ENCODE measurements at places on chromosomes 1 and 21.

DNA sequence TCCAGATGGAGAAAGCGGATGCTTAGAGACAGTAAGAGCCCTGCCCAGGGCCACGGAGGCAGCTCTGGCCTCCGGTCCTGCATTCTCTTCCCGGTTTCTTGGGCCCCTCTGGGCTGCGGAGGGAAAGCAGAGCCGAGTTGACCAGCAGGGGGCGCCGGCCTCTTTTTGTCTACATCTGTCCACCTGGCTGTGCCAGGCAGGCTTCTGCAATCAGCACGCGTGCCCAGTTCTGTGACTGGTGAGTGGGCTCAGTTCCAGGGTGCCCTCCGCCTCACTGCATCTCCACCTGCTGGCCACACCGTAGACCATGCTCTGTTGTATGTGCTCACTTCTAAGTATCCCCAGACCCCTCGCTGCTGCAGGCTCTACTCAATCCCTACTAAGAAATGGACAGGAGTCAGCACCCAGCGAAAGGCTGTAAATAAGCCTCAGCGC, 6.7 kb upstream of the HUNK start:
- peak; percentile 59 for DNase-seq

DNA sequence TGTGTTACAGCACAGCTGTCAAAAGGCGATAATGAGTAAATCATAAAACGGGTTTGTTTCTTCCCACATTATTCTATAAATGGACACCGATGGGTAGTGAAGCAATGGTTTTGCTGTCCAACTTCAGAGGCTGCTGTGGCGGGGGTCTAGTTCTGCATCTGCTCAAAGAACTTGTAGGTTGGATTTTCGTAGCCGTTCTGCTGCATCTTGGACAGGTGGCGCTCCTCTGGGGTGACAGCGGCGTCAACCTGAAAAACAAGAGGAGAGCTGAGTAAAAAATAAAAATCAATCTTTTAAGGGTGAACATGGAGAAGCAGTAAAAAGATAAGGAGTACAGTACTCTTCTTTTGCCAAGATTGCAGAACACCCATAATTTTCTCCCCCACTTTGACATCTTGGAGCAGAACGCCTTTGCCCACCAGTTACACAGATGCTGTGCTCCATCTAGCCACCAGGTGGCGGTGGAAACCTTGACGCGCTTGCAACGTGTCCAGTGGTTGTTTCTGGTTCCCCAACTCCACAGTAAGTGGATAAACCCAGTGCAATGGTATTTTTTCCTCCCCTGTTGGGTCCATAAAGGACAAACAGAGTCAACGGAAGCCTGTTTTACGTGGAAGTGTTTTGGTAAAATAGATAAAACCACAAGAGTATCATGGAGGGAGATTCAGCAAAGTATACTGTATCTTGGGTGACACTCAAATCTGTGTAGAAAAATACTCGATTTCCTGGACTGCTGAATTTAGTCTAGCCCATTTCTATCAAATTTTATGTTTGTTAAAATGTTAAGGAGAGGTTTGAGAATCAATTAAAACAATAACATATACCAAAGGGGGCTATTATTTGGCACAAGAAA, 147.0 kb downstream of the GABPA start:
- peak; percentile 66 for DNase-seq

DNA sequence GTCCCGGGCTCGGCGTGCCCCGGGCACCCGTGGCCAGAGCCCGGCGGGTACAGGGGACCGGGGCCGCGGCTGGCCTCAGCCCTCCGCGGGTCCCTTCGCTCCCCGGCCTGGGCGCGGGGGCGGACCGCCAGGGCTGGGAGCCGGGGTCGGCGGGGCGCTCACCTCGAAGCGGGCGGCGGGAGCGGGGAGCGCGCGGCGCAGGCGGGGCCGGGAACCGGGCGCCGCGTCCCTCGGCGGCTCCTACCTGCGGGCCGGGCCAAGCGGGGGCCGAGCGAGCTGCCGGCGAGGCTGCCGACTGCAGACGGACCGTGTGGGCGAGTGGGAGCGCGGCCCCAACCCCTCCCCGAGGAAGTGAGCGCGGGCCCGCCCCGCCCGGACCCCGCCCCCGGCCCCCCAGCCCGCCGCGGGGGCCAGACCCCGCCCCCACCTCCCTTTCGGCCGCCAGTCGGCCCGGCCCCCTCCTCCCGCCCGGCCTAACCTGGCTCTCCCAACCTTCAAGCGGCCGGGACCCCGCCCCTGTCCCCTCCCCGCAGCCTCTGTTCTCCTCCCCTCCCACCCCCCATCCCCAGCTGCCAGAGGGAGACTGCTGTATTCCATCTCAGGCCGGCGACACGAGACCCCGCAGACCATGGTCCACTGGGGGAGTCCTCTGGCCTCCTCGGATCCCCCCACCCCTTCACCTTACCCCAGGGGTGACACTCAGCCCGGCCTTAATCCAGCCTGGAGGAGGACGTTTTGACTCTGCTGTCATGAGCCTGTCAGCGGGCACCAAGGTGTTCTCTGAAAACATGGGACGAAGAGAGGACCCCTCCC, at the start of gene FHL3:
Gene FHL3, minus strand, starts transcription at position 320 of the 813 bp plus-strand sequence. CDS start 6,102 bp downstream, outside the sequence.
- DNase-seq, result peak; percentile 57

DNA sequence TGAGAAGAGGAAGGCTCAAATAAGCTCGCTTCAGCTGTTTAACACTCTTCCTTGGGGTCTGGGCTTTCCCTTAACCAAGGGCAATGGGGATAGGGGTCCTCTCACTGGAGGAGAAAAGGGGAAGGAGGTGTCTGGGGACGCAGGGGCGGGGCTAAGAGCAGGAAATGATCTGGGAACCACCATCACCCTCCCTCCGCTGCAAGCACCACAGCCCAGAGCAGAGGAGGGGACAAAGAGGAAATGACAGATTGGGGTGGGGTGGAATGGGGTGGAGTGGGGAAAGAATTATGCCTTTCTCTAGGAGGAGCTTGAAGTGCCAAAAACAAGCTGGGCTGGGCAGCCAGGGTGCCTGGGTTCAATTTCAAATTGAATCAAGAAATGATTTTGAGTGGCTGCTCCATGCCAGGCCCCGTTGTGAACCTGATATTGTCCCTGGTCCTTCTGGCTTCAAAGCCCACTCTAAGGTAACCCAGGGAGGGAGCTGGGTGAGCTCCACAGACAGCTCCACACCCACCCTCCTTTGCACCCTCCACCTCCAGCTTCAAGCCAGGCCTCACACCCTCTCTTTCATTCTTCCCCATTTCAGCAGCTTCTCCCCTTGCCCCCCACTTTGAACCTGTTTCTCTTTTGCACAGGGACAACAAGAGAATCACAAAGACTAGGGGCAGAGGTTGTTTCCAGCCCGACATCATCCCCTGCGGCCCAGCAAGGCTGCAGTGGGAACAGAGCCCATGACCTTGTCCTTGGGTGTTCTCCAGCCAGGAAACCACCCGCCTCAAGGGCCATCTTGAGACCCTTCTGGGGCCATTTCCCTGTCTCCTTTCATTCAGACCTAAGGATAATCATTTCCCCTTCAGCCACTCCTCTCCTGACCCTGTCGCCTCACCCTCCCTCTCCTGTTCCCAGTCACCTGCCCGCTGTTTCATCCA, 1.1 kb downstream of the ARHGAP30 start:
- DNase-seq, result no peak

DNA sequence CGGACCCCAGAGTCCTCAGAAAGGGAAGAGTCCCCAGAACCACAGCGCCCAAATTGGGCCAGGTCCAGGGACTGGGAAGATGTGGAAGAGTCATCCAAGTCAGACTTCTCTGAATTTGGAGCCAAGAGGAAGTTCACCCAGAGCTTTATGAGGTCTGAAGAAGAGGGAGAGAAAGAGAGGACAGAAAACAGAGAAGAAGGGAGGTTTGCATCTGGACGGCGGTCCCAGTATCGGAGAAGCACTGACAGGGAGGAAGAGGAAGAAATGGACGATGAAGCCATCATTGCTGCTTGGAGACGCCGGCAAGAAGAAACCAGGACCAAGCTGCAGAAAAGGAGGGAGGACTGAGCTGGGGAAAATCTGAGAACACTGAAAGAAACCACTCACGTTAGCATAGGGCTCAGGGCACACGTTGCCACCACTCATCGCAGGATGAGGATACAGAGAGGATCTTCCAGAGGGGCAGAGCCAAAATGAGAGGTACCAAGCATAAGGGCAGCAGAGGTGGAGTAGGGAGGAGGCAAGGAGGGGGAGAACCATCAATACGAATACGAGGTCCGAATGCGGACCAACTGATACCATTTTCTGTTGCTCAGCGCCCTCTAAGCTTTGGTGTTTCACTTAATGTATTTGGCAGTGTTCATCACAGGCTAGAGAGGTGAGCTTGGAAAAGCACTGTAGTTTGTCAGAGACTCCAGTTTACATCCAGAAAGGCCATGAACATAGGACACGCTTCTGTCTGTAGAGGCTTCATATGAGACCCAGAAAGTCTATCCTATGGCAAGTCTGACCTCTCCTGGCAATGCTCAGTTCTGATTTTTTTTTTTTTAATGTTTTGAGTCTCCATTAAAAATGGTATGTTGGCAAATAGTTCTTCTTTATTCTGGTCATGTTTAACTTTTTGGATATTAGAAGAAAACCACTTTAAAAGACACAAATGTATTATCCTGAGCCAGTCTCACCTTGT, 34.7 kb downstream of the STYXL2 start:
- DNase-seq, result no peak

DNA sequence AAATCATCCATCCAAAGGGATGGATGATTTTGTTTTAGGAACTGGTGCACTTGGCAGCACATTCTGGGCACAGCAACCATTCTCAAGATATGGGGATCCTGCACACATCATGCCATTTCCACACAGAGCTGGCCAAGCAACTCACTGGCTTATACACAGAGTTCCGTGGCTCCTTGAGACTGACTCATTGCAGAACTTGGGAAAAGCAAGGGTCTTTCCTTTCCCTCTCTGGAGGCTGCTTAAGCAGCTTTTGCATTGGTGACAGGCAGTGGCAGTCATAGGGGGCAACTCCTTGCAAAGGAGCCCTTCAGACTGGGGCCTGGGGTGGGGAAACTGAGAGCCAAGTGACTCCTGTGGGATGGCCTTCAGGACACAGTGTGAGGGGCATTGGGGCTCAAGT, 1.9 kb upstream of the MAD2L2 start:
- no peak for DNase-seq

GRCh38 chr1:14404862-14405301, 193.6 kb upstream of the KAZN start:
- no peak for DNase-seq

- no peak for DNase-seq
Measured at GRCh38 chr1:170461762-170462384, 70.1 kb upstream of the GORAB start.

- no peak for DNase-seq
Measured at GRCh38 chr1:4848431-4848830, 194.0 kb downstream of the AJAP1 start.

DNA sequence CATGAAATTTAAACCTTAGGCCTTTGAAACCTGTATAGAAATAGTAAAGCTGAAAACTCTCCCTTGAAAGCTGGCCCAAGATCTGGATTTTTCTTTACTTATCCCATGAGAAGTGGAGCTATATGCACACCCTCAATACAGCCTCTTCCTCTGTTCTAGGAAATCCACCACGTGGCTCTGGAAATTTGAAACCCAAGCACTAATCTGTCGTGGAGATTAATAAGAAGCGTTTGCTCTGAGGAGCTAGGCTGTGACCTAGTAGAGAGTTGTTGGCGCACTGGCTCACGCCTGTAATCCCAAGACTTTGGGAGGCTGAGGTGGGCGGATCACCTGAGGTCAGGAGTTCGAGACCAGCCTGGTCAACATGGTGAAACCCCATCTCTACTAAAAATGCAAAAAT, 291.3 kb upstream of the PLXNA2 start:
- DNase-seq, result no peak

GRCh38 chr1:35592991-35593769, 20.1 kb downstream of the TFAP2E start:
- no peak for DNase-seq

- DNase-seq, result no peak
Measured at GRCh38 chr1:112744009-112744578, 29.0 kb upstream of the PPM1J start.
